Adrenal gland (tissue), 19 donors: ENCODE measurements at places on chromosomes 1 and 21.

- no peak overlapping the region for H3K27ac ChIP-seq
- H3K36me3 ChIP-seq: no peaks in the 10 kb centered on the region
- H3K4me1 ChIP-seq: peaks cover 4% of the 10 kb centered on the region
- DNase-seq: no peak
Observed at GRCh38 chr1:95126366-95126765, 9.2 kb downstream of the TLCD4 start.

GRCh38 chr1:66351913-66352312 is 182.0 kb upstream of the SGIP1 start:
- no peak overlapping the region for H3K4me3 ChIP-seq
- peaks cover 2% of the 10 kb centered on the region for H3K4me1 ChIP-seq
- H3K27ac ChIP-seq: no peak overlapping the region

DNA sequence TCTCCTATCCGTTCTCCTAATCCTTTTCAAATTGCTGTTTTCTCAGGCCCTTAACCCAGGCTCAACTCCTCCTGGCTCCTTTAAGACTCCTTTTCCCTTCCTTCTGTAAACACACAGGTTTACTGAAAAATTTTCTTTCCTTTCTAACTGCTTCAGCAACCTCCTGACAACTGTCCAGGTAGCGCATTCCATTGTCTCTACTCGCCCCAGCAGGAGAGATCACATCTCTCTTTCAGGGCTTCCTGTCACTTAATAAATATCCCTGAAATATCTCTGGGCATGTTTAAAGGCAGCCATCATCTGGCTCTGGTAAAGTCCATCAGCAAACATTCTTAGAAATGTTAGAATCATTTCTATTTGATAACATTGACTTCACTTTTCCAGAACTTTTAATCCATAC is 211.2 kb upstream of the PTBP2 start:
- DNase-seq: no peak
- H3K36me3 ChIP-seq: no peaks in the 10 kb centered on the region
- H3K27ac ChIP-seq: no peak overlapping the region
- no peak overlapping the region for H3K4me3 ChIP-seq
- H3K4me1 ChIP-seq: no peaks in the 10 kb centered on the region

DNA sequence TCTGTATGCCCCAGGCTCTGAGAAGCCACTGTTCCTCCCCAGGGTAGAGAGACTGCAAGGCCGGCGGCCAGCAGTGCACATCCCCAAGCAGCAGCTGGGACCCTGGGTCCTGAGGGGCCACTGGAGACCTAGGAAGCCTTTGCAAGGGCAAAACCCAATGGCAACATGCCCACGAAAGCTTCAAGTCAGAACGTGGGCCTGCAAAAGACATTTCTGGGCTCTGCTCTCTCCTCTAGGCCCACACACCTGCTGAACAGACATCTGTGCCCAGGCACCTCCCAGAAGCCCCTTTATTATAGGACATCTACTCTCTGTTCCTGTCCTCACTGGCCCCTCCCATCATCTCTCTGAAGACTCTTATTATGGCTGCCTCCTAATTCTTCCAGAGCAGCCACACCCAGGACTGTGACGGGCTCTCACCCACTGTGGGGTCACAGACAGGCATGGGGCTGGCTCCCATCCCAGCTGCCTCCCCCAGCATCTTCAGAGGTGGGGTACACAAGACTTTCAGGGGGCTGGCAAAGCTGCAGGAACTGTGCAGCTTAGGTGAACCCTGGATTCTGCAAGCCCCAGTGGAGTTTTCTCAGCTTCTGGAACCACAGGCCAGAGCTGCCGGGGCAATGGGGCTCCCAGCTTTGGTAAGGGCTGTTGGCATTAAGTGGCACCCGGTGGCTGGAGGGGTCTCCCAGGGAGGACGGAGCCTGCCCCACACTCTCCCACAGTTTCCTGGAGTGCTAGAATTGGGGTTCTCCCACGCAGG is 12.6 kb downstream of the TRIM11 start:
- no peak for DNase-seq
- peaks cover 3% of the 10 kb centered on the region for H3K4me1 ChIP-seq
- no peak overlapping the region for H3K4me3 ChIP-seq
- H3K27me3 ChIP-seq: no peaks in the 10 kb centered on the region

GRCh38 chr1:87325982-87326738 is 2.5 kb upstream of the LMO4 start:
- peaks cover 8% of the 10 kb centered on the region for H3K4me1 ChIP-seq
- H3K36me3 ChIP-seq: no peaks in the 10 kb centered on the region
- H3K27me3 ChIP-seq: no peaks in the 10 kb centered on the region
- no peak overlapping the region for H3K4me3 ChIP-seq

DNA sequence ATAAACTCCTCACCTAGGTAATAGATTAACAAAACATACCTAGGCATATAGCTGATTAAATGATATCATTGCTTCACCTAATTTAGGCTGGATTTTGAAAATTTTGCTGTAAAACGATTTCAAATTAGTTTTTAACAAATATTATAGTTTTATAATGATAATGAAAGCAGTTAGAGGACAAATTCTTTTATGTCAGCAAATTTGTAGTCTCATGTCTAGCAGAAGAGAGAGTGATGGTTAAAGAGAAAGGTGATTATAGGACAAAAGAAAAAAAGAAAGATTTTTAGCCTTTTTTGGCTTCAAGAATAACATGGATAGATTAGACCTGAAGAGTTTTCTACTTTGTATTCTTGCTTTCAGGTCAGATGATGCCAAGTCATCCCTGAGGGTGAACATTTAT is 3.6 kb upstream of the DPH5 start:
- H3K27ac ChIP-seq: no peak overlapping the region
- peaks cover 3% of the 10 kb centered on the region for H3K4me1 ChIP-seq
- no peaks in the 10 kb centered on the region for H3K27me3 ChIP-seq
- no peak for DNase-seq
- no peaks in the 10 kb centered on the region for H3K36me3 ChIP-seq
- H3K4me3 ChIP-seq: no peak overlapping the region

- H3K4me1 ChIP-seq: peaks cover 11% of the 10 kb centered on the region
- DNase-seq: no peak
- peaks cover 49% of the 10 kb centered on the region for H3K27me3 ChIP-seq
- H3K4me3 ChIP-seq: no peak overlapping the region
- no peak overlapping the region for H3K27ac ChIP-seq
- H3K36me3 ChIP-seq: no peaks in the 10 kb centered on the region
Observed at GRCh38 chr1:118977600-118977999, 10.5 kb downstream of the TBX15 start.

DNA sequence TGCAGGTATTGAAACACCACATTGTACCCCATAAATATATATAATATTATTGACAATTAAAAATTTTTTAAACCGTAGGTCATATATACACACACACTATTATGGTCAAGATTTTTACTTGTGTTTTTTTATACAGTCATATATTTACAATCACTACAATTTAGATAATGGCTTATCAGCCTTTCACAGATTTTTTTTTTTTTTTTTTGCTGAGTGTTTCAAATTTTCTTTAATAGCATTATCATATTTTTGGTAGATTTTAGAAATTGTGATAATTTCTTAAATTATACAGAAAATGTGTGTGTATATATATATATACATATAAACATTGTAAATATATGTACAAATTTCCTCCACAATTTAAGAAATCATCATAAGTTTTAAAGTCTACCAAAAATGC is 68.6 kb upstream of the RGS2 start:
- no peaks in the 10 kb centered on the region for H3K4me1 ChIP-seq
- H3K27me3 ChIP-seq: no peaks in the 10 kb centered on the region

- no peaks in the 10 kb centered on the region for H3K4me1 ChIP-seq
- H3K4me3 ChIP-seq: no peak overlapping the region
- no peak for DNase-seq
Observed at GRCh38 chr1:238558156-238558555, 667.4 kb upstream of the ZP4 start.

DNA sequence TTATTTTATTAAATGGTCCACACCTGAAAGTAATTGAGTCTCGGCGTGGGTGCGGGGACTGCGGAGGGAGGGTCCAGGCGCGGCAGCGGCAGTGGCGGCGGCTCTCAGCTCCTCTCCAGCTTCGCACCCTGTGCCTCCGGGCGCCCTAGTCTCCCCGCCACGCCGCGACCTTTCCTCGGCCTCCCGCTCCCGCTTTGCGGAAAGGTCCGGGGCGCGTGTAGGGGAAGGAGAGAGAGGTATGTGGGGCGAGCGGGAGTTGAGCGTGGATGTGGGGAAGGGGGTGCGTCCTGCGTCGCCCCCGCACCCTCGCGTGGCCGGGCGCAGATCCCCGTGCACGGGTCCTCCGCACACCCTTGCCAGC is 13.4 kb upstream of the ALX3 start:
- H3K27me3 ChIP-seq: no peaks in the 10 kb centered on the region
- H3K4me1 ChIP-seq: peaks cover 10% of the 10 kb centered on the region
- DNase-seq: no peak
- H3K36me3 ChIP-seq: no peaks in the 10 kb centered on the region

- no peaks in the 10 kb centered on the region for H3K36me3 ChIP-seq
- no peaks in the 10 kb centered on the region for H3K27me3 ChIP-seq
- no peaks in the 10 kb centered on the region for H3K4me1 ChIP-seq
- no peak for DNase-seq
- H3K4me3 ChIP-seq: no peak overlapping the region
- no peak overlapping the region for H3K27ac ChIP-seq
Observed at GRCh38 chr1:220007438-220007837, 38.9 kb downstream of the EPRS1 start.

DNA sequence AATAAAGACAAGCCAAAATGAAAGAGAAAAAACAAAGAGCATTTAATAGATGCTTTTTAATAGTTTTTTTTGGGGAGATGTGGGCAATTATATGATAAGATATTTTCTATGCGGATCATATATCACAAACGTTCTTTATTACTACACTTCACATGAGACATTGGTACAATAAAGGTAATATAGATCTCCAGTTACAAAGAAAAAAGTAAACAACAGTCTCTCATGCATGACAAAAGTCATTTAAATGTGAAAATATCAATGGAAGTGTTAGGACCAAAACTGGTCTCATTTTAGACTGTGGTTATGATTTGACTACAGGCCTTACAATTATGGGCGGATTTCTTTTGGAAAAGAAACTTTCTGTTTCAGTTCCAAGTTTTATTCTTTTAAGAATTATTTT is 687.0 kb downstream of the ADGRL2 start:
- no peak overlapping the region for H3K4me3 ChIP-seq
- DNase-seq: no peak
- no peaks in the 10 kb centered on the region for H3K36me3 ChIP-seq
- H3K27me3 ChIP-seq: no peaks in the 10 kb centered on the region
